ENCODE measurements at places on chromosomes 2 and 18.

GRCh38 chr2:223725494-223725893 lies 111.9 kb downstream of the AP1S3 start:
- DNase-seq = no peak

- DNase-seq = no peak
Observed at GRCh38 chr2:173271825-173272224, 82.8 kb upstream of the CDCA7 start.

DNA sequence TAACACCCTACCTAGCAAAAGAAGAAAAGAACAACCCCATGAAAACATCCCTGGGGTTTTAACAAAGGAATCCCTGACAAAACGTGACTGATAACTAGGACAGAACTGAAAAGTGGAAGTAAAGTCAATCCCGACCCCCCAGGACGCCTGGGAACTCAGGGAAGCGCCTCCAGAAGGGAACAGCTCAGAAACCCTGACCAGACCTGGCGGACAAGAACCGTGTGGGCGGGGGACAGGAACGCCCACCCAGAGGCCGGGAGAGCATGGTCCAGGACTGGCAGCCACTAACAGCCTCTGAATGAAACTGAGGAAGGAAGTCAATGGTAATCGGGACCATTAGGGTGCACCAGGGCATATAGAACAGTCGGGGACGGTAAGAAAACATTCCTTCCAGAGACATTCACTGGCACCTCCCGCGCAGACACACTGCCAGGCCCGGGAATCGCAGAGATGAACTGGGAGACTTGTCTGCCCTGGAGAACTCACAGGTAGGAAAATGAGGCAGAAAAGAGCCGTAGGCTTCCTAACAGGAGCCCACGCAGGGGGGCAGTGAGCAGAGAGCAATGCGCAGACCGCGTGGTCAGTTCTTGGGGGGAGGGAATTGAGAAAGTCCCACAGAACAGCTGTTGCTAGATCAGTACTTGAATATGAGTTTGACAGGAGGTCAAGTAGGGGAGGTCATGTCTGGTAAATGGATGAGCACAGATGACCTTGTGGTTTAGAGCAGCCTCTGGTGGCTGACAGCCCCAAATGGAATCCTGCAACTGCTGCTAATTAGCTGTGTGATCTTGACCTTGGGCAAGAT lies 1.3 kb upstream of the TBC1D8 start:
- DNase-seq = no peak

GRCh38 chr18:78805840-78806239 lies 173.8 kb upstream of the SALL3 start:
- DNase-seq = no peak

DNA sequence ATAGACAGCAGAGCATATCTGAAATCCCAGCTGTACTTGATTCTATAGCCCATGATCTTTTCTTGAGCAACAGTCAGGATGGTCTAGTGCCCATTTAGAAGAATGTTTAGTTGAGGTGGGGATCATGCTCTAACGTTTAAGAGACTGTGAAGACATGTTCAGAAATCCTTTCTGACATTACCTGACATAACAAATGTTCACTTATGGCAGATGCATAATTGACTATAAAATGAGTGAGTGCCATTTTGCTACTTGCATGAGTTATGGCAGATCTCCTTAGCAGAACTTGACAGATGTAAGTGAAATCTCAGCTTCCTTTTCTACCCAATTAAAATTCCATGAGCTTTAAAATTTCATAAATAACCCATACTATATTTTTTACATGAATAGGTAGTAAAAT lies 209.5 kb upstream of the MMADHC start:
- DNase-seq = no peak

- no peak for DNase-seq
Observed at GRCh38 chr2:109384308-109385271, 229.2 kb downstream of the SEPTIN10 start.

DNA sequence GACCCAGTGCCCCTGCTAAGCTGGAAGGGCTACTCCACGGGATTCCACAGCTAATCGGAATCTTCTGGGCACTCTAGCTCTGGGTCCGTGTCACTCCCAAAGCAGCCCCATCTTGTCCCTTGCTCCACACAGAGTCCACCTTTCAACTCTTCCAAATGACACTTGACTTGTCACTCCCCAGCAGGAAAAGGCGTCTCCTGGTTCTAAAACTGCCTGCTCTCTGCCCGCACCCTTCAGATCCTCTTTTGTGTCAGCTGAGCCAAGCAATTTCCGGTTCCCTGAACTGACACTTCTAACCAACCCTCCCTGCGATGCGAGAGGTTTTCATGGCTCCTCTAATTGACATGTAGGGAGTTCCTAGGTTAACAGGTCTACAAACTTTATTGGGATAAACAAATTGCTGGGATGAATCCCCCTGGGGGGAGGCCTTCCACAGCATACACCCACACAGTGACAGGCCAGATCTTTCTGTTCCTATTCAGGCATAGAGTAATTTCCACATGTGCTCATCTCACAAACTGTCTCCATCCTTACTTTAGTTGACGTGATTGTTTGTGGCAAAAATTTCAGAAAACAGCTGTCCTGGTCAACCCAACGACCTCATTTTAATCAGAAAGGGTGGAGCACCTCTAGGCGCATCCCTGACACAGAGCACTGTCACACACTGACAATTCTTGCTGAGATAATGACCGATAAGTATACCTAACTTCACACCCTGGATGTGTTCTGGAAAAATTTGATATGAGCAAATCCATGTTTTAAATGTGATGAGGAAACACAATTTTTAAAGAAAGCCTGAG lies 104.9 kb downstream of the RBMS1 start:
- DNase-seq = no peak

GRCh38 chr2:149653831-149654445 lies 66.4 kb upstream of the MMADHC start:
- DNase-seq = no peak

DNA sequence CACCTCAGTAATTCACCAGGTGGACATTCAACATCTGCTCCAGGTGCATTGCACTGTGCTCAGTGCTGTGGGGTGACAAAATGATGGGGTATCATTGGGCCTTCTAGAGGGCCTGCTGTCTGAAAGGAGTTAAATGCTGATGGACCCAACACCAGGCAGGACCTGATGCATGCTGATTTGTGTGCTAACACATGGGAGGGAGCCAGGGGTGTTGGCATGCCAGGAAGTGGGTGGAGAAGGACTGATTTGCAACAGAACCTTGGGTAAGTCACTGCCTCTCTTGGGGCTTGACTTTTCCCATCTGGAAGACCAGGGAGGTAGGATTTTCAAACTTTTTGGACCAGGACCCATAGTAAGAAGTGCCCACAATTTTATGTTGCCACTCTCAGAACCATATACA lies 57.9 kb upstream of the CXCR4 start:
- no peak for DNase-seq

DNA sequence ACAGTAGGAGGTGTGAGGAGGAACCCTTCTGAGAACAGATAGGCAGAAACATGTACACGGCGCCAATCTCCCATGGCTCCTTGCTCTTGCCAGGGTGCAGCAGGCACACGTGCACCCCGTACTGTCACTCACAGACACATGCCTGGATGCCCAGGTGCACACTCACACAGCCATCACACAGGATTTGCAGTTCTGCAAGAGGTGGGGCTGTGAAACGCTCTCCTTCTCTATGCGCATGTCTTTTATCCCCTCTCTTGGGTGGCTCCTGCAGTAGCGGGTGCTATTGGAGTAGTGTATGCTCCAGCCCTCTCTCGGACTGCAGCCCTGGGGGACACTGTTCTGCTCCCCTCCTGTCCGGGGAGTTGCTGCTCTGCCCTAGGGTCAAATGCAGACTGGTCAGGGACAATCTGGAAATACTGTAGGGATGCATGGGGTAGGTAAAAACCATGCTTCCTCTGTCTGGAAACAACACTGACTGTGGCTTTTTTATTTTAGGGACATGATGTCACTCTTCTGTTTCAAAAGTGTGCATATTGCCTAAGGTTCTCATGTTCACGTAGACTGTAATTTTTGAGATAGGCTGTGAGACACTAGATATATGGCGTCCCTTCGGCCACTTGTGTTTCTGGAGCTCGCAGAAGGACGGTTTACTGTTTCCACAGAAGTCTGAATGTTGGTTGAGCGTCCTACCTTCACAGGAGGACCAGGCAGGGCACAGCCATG lies 118.5 kb downstream of the PRKCE start:
- no peak for DNase-seq

- no peak for DNase-seq
Observed at GRCh38 chr2:240730501-240731177, 39.0 kb downstream of the AQP12A start.

Data from stimulated activated CD4-positive, alpha-beta T cell treated with anti-CD3 and anti-CD28 coated beads, TNF-alpha, amount 100 ng/mL, for 1 hour (primary cell).